IMR-90 (cell line): ENCODE measurements at places on chromosomes 4 and X. TPM values are rescaled to one million over a fixed set of nuclear protein-coding genes. Genes with fewer than 3 reads are reported as not detected.

- no peaks in the 10 kb centered on the region; the same call in 1 of the 2 replicates for H3K27me3 ChIP-seq
- DNase-seq, result peak; percentile 55
- H3K4me1 ChIP-seq, result no peaks in the 10 kb centered on the region
- H3K27ac ChIP-seq, result no peak overlapping the region
- H3K4me3 ChIP-seq, result no peak overlapping the region
These were observed 108.3 kb downstream of the QRFPR start for GRCh38 chr4:121272526-121272925.

Gene MSX1
- 1.1 TPM in 2 replicates for total RNA-seq

GRCh38 chrX:97308171-97308570, 424.5 kb downstream of the RPA4 start:
- H3K4me3 ChIP-seq, result no peak overlapping the region
- no peaks in the 10 kb centered on the region for H3K4me1 ChIP-seq
- H3K27me3 ChIP-seq, result no peaks in the 10 kb centered on the region
- peak; percentile 17 for DNase-seq

DNA sequence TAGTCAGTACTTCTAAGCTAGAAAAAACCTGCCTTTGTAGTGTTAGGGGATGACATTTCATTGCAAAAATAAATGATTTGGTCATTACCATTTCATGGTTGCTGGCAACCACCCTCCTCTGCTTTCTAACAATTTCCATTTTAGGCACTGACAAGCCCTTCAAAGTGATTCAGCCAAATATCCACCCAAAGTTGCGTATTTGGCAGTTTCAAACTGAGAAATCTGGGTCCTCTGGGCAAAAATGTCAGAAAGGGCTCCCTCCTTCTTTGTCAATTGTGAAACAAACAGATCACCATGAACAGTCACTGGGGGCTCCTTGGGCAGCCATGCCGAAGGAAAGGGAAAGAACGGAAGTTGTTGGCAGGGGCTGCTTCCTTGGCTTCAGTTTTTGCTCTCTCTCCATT, 33.0 kb downstream of the PLAC1 start:
- peaks cover 16% of the 10 kb centered on the region for H3K4me1 ChIP-seq
- no peaks in the 10 kb centered on the region for H3K27me3 ChIP-seq
- H3K36me3 ChIP-seq, result no peaks in the 10 kb centered on the region
- no peak for DNase-seq
- no peak overlapping the region for H3K4me3 ChIP-seq
- H3K27ac ChIP-seq, result no peak overlapping the region; the same call in 1 of the 2 replicates

Gene CT45A3
- not detected in 2 replicates for total RNA-seq

Gene RTL3
- 0.83 and 1.1 TPM in 2 replicates for total RNA-seq

- H3K4me3 ChIP-seq, result no peak overlapping the region
- no peaks in the 10 kb centered on the region for H3K36me3 ChIP-seq
- DNase-seq, result no peak
- H3K27me3 ChIP-seq, result peaks cover 11% of the 10 kb centered on the region; the same call in 1 of the 2 replicates
- 0 out of 2 replicates have a peak, but pooled peaks cover 1% of the 10 kb centered on the region for H3K4me1 ChIP-seq
These were observed 72.2 kb upstream of the ATP6AP2 start for GRCh38 chrX:40508560-40508959.

GRCh38 chrX:114976292-114976691, 41.1 kb downstream of the IL13RA2 start:
- H3K4me3 ChIP-seq, result no peak overlapping the region
- no peaks in the 10 kb centered on the region for H3K36me3 ChIP-seq
- peak; percentile 19 for DNase-seq
- H3K27ac ChIP-seq, result no peak overlapping the region

DNA sequence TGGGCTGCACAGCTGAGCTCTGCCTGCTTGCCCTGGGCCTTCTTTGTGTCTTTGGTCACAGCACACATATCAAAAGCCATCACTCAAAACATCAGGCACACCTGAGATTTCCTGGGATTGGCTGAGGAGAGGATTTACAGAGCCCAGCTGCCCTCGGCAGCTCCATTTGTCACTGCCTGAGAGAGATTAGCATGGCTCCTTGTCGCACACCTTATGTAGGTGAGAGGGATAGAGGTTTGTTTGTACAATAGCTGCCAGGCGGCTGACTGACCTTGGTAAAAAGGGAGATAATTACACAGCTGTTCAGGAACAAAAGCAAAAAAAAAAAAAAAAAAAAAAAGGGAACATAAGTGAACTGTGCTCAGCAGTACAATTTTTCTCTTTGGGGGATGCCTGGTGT, 63.2 kb downstream of the MGST2 start:
- peaks cover 1% of the 10 kb centered on the region; the same call in 1 of the 2 replicates for H3K4me1 ChIP-seq
- no peak overlapping the region for H3K4me3 ChIP-seq
- H3K36me3 ChIP-seq, result no peaks in the 10 kb centered on the region; the same call in 1 of the 2 replicates
- H3K27me3 ChIP-seq, result no peaks in the 10 kb centered on the region

GRCh38 chr4:3291969-3292570, 751 bp upstream of the RGS12 start:
- peaks cover 19% of the 10 kb centered on the region for H3K4me1 ChIP-seq
- peaks cover 2% of the 10 kb centered on the region; the same call in 1 of the 2 replicates for H3K27me3 ChIP-seq
- H3K4me3 ChIP-seq, result peak overlapping the region; percentile 95
- H3K27ac ChIP-seq, result peak overlapping the region; percentile 84
- no peaks in the 10 kb centered on the region for H3K36me3 ChIP-seq
